ENCODE measurements at places on chromosomes 7 and 10. TPM values are rescaled to one million over a fixed set of nuclear protein-coding genes. Genes with fewer than 3 reads are reported as not detected.
A peak's percentile ranks its signal among the peaks of the same experiment; 100 is the strongest.

Gene NKX1-2
- total RNA-seq = not detected

Gene TMEM130
- total RNA-seq = 12.6 TPM

Gene PNLIPRP3
- total RNA-seq = not detected

Gene PRKAR2B
- 3.1 TPM for total RNA-seq

Gene TLX1
- total RNA-seq = not detected

Gene FAM25G
- not detected for total RNA-seq

DNA sequence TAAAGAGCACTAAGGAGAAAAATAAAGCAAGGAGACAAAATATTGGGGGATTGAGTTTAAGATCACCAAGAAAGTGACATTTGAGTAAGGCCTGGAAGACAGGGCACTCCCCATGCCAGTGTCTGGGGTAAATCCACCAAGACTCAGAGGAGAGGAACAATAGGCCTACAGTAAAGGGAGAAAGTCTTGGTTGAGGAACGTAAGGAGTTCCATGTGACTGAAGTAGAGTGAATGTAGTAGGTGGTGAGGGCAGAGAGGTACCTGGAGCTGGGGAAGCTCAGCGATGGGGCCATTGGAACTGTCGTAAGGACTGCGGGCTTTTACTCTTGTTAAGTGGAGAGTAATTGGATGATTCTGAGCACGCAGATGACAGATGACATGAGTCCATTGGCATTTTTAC, 69.4 kb downstream of the CPED1 start:
- DNase-seq = no peak
- peaks cover 12% of the 10 kb centered on the region for H3K36me3 ChIP-seq
- peaks cover 7% of the 10 kb centered on the region for H3K4me1 ChIP-seq
- H3K27ac ChIP-seq = no peak overlapping the region

DNA sequence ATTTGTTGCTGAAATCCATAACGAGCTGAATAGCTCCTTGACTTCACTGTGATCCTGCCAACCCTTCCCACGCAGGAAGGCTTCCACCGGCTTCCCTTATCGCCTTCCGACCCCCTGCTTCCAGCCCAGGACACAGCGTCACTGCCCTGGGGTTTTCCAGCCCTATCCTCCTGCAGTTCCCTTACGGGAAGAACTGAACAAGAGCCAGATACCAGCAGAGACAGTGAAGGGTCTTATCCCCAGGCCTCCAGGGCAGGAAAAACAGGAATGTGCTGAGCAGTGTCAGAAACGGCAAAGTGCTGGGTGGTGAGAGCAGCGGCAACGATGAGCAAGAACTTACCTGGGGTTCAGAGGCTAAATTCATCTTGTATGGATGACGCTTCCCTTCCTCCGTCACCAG, 22.4 kb downstream of the PDLIM1 start:
- H3K27me3 ChIP-seq = peaks cover 4% of the 10 kb centered on the region
- peaks cover 57% of the 10 kb centered on the region for H3K4me1 ChIP-seq
- peaks cover 39% of the 10 kb centered on the region for H3K36me3 ChIP-seq
- peak overlapping the region; percentile 83 for H3K27ac ChIP-seq
- DNase-seq = no peak

DNA sequence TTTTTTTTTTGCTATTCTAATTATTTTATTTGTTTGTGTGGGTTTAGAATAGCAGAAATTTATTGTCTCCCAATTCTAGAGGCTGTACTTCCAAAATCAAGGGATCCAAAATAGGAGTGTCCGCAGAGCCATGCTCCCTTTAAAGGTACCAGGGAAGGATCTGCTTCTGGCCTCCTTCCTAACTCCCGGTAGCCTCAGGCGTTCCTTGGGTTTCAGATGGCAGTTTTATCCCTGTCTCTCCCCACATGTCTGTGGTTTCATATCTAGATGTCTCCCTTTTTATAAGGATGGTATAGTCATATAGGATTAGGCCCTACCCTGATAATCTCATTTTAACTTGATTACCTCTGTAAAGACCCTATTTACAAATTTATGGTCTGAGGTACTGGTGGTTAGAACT, 48.4 kb downstream of the BMPR1A start:
- no peak overlapping the region for H3K27ac ChIP-seq
- H3K4me1 ChIP-seq = peaks cover 31% of the 10 kb centered on the region
- DNase-seq = no peak

GRCh38 chr7:103622274-103622673, 176.3 kb upstream of the SLC26A5 start:
- no peak overlapping the region for H3K27ac ChIP-seq
- H3K36me3 ChIP-seq = peaks cover 7% of the 10 kb centered on the region
- H3K4me1 ChIP-seq = peaks cover 18% of the 10 kb centered on the region
- no peak for DNase-seq
- no peak overlapping the region for H3K4me3 ChIP-seq

GRCh38 chr7:117835016-117835664, 38.1 kb downstream of the CTTNBP2 start:
- H3K4me1 ChIP-seq = no peaks in the 10 kb centered on the region
- no peak overlapping the region for H3K4me3 ChIP-seq
- DNase-seq = no peak
- no peaks in the 10 kb centered on the region for H3K27me3 ChIP-seq
- no peaks in the 10 kb centered on the region for H3K36me3 ChIP-seq

- peaks cover 15% of the 10 kb centered on the region for H3K4me1 ChIP-seq
- DNase-seq = no peak
- no peak overlapping the region for H3K27ac ChIP-seq
- no peaks in the 10 kb centered on the region for H3K36me3 ChIP-seq
- H3K4me3 ChIP-seq = no peak overlapping the region
Measured at GRCh38 chr10:97836446-97836845, 13.2 kb upstream of the GOLGA7B start.

- H3K4me3 ChIP-seq = no peak overlapping the region
- DNase-seq = no peak
- no peaks in the 10 kb centered on the region for H3K27me3 ChIP-seq
- H3K36me3 ChIP-seq = no peaks in the 10 kb centered on the region
- H3K27ac ChIP-seq = no peak overlapping the region
- H3K4me1 ChIP-seq = no peaks in the 10 kb centered on the region
Measured at GRCh38 chr7:123185756-123186155, 14.0 kb downstream of the SLC13A1 start.
